ENCODE measurements at places on chromosomes 11 and 22.

GRCh38 chr22:21919526-21920307 lies 32.9 kb downstream of the PPM1F start:
- DNase-seq, result no peak

DNA sequence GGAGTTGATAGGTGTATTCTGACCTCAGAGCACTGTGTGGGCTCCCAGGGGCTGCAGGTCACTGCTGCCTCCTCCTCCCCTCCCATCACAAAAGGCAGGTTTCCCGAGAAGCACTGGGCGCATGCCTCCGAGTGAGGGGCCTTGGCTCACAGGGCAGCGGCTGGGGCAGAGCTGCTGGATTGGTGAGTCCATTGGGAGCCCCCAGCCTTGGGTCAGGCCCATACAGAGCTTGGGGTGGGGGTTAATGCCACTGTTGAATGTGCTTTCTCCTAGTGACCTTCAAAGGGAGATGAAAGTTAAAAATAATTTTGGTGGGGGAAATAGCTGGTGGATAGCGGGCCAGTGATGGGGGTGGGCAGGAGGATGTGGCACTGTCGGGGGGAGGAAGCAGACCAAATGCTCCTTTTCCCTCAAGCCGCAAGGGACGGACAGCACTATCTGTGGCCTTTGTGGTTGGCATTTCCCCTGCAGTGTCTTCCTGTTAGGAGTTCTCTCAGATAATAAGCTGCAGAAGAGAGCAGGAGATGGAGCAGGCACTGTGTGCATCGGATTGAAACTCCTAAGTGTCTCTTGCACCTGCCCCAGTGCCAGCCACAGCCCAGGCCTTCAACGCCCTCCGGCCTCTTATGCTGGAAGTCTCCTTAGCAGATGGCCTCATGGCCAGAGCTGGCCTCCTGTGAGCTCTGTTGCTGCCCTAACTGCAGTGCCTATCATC lies 3.2 kb downstream of the TUBA8 start:
- no peak for DNase-seq

GRCh38 chr22:20463324-20464095 lies 25.9 kb upstream of the SCARF2 start:
- DNase-seq, result peak; percentile 24

DNA sequence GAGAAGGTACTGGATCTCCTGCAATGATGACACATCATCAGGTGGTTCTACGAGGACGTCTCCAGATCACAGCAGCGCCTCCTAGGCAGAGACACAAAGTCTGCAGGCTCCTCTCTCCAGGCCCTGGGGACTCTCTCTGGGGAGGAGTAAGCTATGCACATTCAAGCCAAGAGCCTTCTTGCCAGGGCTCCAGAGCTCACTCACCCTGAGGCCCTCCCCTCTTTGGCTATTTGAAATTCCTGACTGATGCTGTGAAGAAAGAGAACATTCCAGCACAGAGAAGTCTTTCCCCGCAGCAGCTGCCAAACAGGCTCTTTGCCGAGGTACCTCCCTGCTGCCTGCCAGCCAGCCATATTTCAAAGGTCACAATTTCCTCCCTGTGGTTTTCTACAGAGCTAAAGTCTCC lies 204.9 kb downstream of the CSNK2A3 start:
- DNase-seq, result no peak

GRCh38 chr11:74462631-74463030 lies 4.7 kb downstream of the KCNE3 start:
- DNase-seq, result no peak

Data from stimulated activated naive CD8-positive, alpha-beta T cell treated with anti-CD3 and anti-CD28 coated beads, Interleukin-15, Interleukin-2, amounts not matched to agents 100 U/mL and 50 U/mL, for 24 hours (primary cell).